ENCODE measurements at places on chromosomes 6 and 20.

- no peak for DNase-seq
Observed at GRCh38 chr6:14040042-14040441, 77.5 kb upstream of the CD83 start.

DNA sequence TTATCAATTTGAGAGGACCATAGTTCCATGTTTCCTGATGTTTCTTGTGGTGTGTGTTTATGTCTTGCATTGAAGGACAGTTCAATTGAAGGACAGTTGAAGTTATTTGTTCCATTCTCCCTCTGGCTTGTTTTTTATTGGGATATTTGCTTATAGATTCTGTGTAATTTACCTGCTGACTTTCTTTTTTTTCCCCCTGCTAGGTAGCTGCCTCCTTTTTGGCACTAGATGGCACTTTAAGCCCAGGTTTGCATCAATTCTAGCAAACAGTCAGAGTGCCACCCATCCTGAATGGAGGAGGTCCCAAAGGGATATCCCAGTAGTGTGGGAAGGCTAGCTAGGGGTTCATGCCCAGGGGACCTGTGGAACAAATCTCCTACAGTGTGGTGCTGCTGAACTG lies 78.1 kb downstream of the CFAP61 start:
- DNase-seq, result no peak

DNA sequence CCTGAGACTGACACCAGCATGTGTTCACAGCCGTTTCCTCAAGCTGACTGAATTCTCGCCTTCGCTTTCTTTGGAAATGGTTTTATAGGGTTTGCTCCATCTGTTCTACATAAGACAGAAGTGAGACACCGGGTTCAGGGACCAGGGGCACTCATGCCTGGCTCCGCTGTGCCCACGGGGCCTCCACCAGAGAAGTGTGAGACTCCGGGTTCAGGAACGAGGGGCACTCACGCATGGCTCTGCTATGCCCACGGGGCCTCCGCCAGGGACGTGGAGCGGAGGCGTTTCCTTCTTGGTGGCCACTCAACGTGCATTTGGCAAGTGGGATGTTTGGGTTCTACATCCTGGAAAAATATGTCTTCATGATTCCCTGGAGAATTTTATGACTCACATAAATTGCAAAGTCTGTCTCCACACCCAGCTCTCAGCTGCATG lies 106.6 kb downstream of the RNASET2 start:
- DNase-seq, result no peak

DNA sequence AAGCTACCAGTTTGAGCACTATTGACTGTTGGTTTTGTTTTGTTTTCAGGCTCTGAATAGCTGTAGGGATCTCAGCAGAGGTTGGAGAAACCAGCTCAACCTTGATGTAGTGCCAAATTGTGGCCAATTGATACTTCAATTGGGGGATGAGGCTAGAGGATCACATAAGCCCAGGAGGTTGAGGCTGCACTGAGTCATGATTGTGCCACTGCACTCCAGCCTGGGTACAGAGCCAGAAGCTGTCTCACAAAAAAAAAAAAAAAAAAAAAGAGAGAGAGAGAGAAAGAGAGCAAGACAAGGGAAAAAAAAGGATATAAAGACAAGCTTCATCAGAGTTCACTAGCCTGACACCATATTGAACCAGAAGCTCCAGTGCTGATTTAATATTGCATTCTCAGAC lies 702.1 kb downstream of the FRK start:
- DNase-seq, result no peak

Data from CD4-positive, alpha-beta T cell treated with Interleukin-17A for 1 hour (primary cell).